CD4-positive, alpha-beta T cell (primary cell): ENCODE measurements at places on chromosomes 11 and 22.
A peak's percentile ranks its signal among the peaks of the same experiment; 100 is the strongest.

DNA sequence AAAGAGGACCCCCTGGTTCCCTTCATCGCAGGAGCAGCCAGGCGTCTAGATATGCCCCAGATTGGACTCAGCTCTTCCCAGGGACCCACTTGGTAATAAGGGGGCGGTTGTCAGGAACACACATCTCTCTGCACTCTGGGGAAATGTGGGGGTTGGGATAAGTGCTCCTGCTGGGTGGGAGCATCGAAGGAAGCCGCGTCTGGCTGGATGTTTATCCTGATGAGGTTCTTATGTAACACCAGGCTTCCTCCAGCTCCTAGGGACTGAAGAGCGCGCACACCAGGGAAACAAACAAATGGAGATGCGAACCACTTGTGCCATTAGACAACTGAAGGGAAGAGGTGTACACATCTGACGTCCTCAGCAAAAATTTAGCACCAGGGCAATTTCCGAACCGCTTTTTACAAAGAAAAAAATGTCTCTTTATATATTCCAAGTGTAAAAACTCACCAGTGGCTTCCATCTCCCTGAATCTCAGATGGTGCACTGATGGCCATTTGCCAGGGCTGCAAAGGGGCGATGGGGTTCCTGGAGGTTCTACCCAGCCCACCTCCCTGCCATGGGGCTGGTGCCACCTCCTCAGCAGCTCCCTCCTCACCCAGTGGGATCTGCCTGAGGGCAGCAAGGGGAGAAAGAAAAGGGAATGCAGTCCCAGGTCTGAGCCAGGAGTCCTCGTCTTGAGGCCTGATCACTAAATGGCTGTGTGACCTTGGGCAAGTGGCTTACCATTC, 89.4 kb downstream of the PKNOX2 start:
- no peak for DNase-seq

- no peak for DNase-seq
Measured at GRCh38 chr11:101717619-101718018, 133.8 kb upstream of the TRPC6 start.

DNA sequence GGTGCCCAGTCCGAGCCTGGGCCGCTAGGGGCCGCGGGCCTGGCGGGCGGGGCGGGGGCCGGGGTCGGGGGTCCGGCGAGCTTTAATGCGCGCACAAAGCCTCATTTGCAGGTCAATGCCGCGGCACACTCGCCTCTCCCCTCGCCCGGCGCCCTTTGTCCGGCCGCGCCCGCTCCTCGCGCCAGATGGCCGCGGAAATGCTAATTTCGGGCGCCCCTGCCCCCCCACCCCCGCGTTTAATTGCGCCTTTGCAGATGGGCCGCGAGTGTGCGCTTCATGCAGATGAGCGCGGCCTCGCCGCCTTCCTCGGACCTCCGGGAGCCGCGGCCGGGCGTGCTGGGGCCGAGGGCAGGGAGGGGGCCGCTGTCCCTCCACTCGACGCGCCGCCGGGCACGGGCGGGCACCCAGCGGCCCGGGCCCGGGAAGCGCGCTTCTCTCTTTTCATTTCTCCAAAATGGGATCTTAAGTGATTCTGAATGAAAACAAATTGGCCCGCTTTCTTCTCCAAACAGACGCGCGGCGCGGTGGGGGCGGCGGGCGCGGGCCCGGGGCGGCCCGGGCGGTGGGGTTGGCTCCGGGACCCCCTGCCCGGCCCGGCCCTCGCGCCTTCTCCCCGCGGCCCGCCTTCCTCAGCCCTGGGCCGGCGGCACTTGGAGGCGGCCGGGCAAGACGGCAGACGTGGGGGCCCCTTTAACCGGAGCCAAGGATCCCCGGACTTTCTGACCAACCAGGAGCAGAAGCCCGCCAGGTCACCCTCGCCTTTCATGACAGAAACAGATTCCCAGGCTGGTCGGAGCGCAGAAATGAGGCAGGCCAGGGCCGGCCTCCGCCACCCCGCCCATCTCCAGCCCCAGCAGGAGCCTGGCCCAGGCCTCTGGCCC, 22.9 kb downstream of the CDKN1C start:
- no peak for DNase-seq

- no peak for DNase-seq
Measured at GRCh38 chr11:63240791-63241379, 2.5 kb downstream of the SLC22A25 start.

DNA sequence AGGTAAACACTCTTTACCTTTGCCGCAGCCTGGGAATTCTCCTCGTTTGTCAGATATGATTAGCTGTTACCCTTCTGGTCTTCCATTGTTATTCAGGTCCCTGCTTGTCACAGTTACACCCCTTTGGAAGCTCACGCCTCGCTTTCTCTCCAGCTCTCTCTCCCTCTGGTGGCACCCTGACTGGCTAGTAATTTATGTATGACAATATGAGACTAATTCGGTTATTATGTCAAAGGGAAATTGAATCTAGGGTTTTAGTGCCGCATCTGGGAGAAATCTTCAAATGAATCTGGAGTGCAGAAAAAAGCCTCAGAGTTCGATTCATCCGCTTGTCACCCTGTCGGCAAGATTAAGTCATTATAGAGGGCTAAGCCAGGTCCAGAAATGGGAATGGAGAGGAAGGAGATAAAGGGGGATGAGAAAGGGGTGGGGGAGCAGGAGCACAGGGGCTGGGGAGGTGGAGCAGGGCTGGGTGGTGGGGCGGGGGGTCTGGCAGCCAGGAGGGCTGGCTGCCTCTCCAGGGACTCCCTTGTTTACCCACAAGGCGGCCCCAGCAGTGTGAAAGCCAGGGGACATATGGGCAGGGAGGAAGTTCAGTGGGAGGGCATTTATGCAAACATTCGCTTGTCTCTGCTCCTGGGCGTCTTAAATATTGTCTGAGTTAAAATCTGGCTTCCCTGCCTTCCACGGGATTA, 179.0 kb upstream of the NECTIN1 start:
- no peak for DNase-seq

DNA sequence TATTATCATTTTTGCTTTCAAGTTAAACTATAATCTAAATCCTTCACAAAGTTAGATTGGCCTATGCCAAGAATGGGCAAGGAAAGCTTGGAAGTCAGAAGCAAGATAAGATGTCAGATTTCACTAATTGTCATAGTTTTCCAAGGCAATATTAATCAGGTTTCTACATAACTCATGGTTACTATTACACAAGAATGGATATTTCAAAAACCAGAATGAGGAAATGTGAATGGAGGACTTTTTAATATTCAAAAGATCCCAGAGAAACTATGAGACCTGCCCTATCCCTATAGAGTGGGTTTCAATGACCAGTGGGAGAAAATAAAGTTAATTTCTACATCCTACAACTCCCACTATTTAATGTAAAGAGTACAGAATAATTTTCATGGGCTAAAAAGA, 203.2 kb downstream of the CASP12 start:
- DNase-seq: no peak

DNA sequence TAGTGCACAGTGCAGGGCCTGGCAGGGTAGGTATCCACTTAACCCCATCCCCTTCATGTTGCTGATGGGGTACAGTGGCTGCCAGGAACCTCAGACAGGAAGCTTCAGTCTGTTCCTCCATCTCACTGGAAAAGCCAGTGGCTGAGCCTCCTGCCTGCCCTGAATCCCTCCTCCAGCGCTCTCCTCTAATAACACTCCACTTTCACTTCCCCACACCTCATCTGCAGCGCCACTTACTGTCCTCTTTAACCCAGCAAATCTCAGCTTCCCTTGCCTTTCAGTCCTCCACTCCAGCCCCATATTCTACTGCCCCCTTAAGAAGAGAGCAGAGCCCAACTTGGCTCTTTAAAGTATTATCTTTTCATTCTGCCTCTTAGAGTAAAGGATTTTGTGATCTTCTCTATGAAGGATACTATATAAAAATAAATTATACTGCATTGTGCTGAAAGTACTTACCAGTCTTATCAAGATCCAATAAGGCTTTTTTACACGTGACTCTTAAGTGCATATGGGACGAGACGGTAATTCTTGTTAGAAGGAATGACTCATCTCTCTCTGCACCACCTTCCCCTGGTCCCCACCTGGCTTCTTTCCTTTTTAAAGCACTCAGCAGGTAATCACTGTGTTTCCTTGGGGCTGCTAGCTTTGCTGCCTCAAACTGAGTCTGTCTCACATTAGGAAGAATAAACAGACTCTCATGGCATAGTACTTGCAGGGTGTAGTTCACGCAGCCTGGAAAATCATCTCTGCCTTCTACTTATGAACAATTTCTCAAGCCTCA, 238.0 kb upstream of the NARS2 start:
- DNase-seq: no peak

DNA sequence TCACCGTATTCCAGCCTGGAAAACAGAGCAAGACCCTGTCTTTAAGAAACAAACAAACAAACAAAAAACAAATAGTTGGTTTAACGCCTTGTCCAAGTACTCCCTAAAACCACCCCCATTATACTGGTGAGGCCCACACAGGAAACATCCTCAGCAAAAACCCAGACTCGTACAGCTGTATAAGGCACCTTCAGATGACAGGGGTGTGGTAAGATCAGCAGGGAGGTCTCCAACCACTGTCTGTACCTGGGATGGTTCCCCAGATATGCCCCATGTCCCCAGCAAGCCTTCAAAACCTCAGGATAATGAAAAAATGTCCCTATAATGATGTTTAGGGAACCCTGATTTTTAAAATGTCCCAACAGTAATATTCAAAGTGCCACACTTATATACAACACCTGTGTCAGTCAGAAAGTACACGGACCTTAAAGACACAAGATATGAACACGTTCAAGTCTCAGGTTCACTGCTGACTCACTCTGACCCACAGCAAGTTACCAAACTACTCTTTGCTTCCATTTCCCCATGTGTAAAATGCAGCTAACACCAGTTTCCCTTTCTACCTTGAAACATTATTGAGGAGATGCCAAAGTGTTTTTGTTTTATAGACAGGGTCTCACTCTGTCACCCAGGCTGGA, 9.3 kb downstream of the SF3A1 start:
- DNase-seq: no peak

- peak; percentile 77 for DNase-seq
Measured at GRCh38 chr11:1694064-1694845, 2.7 kb upstream of the KRTAP5-6 start.

DNA sequence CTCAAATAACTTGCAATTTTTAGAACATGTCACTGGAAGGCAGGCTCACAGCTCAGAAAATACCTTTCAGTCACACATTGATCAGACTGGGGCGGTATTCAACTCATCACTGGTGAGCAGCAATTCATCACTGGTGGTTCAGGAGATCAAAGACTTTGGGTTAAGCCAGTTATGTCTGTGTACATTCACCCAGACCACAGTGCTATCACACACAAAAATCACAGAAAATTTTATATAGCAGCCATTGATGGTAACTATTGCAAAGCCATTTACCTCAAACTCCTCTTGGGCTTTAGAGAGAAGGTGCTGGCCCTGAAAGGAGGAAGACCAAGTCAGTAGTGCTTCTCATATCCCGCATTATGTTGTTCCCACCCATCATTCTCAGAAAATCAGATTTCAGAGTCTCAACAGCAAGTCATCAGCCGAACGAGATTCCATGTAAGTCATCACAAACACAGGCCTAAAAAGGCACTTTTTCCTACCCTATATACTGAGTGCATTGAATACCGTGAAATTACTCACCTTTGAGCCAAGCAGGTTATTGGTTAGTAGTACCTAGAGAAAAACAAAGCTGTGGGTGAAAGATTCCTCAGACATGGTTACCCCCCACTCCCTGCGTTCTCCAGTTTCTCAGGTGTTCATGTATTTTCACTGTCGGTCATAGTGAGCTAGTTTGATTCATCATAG, 14.0 kb upstream of the WDR74 start:
- DNase-seq: no peak

- no peak for DNase-seq
Measured at GRCh38 chr11:133660202-133660568, 127.9 kb upstream of the OPCML start.

DNA sequence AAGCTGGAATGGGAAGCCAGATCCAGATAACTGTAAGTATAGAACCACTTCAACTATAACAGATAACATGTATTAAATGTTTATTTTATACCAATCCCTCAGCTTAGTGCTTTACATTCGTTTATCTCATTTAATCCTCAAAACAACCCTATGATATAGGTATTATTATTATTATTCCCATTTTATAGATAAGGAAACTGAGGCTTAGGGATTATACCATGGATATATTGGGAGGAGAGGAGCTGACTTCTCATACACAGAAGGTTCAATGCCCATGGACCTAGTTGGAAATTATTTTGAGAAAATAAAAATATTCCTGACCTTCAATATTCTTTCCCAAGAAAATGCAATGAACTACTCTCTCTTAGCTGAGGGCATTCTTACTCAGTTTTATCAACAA, 140.4 kb upstream of the C11orf58 start:
- DNase-seq: no peak

DNA sequence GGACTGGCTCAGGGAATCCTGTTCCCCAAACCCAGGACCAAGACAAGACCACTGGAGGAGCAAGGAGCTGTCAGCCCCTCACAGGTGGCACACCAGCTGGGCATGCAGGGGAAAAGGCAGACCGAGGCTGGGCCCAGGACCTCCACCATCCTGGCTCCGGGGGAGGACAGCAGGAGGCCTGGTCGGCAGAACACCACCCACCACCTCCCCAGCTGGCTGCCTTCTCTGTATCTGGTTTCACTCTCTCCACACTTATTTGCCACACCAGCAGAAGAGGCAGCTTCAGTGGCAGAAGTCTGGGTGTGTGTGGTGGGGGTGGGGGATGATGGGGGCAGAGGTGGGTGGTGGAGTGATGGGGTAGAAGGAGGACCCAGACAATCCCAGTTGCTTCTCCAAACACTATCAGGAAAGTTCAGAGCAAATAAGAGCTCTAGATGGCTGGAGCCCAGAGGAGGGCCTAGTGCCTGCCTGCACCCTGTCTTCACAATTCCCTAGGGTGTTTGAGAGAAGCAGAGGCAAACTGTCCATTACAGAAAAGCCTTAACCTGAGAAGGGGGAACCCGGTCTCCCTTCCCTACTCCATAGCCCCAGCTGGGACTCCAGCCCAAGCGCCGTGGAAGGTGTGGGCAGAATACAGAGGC, 51.9 kb upstream of the CDON start:
- no peak for DNase-seq

- DNase-seq: no peak
Measured at GRCh38 chr11:76627606-76628005, 42.9 kb downstream of the LRRC32 start.

DNA sequence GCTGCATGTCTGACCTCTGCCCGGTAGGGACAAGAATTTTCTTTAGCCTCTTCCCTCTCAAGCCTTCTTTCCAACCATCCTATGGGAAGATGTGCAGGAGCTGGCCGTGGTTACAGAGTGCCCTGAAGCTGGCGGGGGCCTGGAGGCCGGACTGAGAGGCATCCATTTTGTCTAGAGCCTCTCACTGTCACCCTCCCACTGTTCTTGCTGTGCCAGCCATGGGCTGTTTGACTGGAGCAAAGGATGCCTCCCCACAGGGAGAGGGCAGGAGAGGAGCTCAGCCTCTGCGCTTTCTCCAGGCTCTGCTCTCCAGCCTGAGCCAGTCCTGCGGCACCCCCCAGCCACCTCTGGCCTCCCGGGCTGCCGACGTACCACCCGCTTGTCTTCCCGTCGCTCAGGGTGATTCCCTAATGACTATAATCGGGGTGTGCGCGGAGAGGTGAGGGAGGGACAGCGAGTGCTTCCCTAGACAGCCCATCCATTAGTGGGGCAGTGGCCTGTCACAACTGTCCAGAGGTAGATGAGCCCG, 123.8 kb downstream of the NECTIN1 start:
- no peak for DNase-seq
